ENCODE measurements at places on chromosomes 12 and 14.
A peak's percentile ranks its signal among the peaks of the same experiment; 100 is the strongest.

DNA sequence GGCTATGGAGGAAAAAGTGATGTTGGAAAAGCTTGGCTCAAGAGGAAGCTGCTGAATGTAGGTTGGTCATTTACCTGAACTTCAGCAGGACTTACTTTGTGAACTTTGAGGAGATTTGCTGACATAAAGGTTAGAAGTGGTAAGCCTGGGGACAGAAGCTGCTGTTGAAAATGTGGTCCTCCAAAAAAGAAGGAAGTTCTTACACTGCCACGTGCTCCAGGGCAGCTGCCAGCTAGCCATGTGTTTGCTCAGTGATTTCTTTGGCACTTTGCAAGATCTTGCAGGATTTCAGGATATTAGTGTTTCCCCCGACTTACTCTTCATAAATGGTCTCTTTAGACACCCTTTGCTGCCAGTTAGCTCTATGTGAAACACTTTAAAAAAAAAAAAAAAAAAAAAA lies 14.8 kb upstream of the DYRK2 start:
- DNase-seq: no peak

DNA sequence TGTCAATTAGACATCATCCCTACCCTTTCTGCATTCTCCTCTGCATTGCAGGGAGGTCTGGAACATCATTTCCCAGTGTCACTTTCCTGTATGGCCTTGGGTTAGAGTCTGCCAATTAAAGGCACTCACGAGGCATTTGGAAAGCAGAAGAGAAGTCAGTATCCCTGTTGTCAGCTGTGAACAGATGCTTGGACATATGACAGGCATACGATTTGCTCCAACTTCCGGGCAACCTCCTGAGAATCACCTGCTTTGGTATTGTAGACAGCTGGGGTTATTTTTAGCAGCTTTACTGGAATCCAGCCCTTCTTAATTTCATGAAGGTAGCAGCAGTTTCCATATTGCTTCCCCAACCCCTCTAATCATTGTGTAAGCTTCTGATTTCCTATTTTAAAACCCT lies 88.7 kb upstream of the DHRS4 start:
- DNase-seq: no peak

- no peak for DNase-seq
Observed at GRCh38 chr12:28500373-28501024, 310.2 kb downstream of the CCDC91 start.

DNA sequence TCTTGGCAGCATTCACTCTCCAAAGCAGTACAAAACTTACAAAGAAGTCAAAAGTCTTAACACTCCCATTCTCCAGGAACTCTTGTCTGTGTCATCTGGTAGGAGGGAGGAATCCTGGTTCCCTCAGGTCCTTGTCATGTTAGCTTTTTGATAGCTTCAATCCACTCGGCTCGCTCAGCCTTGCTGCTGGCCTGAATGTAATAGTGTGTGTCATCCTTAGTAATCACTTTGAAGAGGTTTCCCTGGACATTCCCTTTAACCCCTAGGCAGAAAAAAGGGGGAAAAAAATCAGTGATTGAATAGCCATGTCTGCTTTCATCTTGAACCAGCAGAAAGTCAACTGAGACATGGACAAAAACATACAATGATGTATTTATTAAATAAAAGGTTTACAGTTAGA lies 24.8 kb downstream of the PLEK2 start:
- DNase-seq: no peak

DNA sequence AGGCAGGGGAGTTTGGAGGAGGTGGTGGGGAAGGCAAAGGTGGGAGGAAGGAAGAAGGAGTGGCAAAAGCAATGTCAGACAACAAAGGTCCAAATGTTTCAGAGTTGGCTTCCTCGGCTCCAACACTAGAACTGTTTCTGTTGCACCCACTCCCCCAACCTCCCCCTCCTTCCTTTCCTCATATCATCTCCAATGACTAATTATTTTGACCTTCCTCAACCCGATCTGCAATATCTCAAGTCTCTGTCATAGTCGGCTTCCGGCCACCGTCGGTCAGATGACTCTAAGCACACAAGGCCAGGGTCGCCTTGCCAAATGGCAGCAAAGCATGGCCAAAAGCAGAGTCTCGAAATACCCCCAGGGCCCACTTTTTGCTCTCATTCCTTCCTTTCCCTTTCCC lies 637.0 kb upstream of the TBX3 start:
- no peak for DNase-seq

GRCh38 chr14:103606963-103607668 lies 21.9 kb upstream of the KLC1 start:
- peak; percentile 74 for DNase-seq

- no peak for DNase-seq
Observed at GRCh38 chr12:72209086-72209485, 63.1 kb upstream of the TRHDE start.

DNA sequence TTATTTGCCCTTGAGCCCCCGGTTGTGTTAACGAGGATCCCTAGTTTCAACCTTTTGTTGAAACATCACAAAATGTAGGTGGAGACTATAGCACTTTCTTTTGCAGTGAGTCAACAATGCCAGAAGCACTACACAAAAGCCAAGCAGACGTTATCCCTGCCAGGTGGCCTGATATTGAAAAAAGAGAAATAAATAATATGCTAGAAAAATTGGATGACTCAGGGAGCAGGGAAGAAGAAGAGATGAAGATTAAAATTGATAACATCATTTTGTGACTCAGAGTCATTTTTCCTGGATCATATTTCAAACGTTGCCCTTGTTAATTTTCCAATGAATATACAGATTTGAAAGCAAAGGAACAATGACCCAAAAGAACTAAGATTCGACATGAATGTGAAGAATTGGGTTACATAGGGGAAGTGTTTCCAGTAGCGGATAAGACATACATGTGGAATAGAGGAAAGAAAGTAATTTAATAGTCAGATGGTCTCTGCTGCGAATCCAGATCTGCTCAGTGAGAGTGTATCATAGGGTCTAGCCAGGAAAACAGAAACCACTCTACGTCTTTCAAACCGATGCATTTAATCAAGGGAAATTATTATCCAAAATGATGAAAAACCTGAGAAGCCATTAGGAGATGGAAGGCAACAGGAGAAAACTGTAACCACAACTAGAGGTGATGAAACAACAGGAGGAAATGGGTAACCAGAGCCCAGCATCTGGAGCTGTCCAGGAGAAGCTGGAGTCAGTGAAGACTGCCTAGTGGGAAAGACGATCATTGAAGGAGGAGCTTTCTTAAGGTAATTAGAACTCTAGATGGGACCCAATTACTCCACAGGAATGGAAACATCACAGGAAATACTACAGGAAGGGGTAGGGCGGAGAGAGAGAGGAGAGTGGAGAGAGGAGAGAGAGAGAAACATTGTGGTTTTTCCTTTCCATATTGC lies 57.9 kb downstream of the RERG start:
- DNase-seq: no peak

DNA sequence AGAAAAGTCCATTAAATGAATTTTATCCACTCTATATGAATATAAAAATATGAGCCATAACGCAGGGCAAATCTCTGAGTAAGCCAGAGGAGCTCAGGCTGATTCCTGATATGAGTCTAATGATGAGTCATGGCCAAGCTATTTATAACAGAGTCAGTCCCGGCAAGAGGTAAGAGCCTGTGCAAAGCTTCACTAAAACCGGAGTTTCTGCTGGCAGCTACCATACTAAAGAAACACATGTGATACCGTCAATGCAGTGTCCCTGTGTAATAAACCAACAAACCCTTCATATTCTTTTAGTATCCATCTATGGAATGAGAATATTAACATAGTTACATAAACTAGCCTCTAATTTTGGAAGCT lies 319.4 kb downstream of the KCNC2 start:
- no peak for DNase-seq

- no peak for DNase-seq
Observed at GRCh38 chr14:82490397-82490796, 956.7 kb upstream of the SEL1L start.

- DNase-seq: no peak
Observed at GRCh38 chr12:98793121-98793520, 148.0 kb downstream of the APAF1 start.

DNA sequence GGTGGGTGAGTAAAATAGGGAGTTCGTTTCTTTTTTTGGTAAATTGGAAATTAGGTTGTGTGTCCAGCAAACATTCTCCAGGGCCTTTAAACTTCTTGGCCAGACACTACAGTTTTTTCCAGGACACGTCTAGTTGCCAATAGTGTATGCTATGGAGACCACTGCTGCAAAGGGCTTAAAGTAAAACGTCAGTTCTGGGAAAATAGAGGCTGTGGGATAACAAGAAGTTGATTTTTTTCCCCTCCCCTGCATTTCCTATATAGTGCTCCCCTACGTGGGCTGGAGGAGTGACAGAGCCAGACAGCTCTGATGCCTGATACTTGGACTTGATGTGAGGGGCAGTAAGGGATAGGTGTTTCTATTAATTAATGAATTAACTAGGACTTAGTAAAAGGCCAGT lies 2.4 kb downstream of the ACVR1B start:
- no peak for DNase-seq

GRCh38 chr14:57771801-57772200 lies 94.1 kb downstream of the SLC35F4 start:
- no peak for DNase-seq

DNA sequence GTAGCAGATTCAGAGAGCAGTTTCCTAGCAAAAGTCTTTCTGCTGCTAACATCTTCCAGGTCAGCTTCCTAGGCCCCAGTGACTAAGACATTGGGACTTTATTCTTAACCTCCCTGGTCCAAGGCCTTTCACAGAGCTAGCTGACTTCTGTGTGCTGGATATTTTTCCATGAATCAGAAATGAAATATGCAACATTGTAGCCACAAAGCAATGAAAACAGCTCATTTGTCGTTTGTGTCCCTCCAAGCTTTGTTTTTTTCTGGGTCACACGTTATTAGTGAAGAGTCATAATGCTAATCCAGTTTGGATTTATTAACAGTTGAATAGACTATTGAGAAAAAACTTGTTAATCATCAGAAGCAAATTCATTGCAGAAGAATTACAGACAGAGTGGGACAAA lies 82.4 kb downstream of the ARF6 start:
- no peak for DNase-seq

- DNase-seq: no peak
Observed at GRCh38 chr12:57859121-57859520, 12.6 kb upstream of the CTDSP2 start.

- no peak for DNase-seq
Observed at GRCh38 chr14:69582212-69582611, 7.5 kb upstream of the CCDC177 start.

GRCh38 chr14:72478471-72478893 lies 415.4 kb downstream of the DPF3 start:
- no peak for DNase-seq

- no peak for DNase-seq
Observed at GRCh38 chr12:19946550-19946949, 421.8 kb upstream of the PDE3A start.

DNA sequence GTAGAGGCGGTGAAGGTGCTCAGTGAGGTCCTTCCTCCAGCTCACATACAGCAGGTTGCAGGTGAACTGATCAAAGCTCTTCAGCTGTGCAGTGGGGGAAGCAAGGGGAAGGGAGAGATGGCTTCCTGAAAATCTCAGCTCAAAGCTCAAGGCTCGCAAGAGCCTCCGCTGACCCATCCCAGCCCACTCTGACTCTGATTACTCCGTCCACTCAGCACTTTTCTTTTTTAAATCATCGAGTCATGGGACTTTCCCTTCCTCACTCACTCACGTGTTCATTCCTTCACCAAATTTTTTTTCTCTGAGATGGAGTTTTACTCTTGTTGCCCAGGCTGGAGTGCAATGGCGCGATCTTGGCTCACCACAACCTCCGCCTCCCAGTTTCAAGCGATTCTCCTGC lies 4.7 kb downstream of the ABCD4 start:
- no peak for DNase-seq

DNA sequence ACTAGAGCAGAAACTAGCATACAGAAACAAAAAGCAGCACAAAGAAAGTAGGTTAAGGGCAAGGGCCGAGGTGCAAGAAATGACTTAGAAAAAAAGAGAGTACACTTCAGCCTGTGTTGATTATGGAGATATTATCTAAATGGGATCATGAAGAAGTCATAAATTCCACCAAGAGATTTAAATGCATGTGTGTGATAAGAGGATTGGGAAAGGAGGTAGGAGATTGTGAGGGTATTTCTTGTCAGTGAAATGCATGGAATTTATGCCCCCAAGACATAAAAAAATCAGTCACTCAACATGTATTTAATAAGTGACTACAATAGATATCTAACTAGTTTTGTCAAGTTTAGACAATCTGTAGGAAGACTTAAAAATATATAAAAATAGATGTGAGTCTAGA lies 976.2 kb upstream of the LRFN5 start:
- DNase-seq: no peak

GRCh38 chr12:122035292-122035691 lies 13.6 kb downstream of the BCL7A start:
- DNase-seq: no peak

DNA sequence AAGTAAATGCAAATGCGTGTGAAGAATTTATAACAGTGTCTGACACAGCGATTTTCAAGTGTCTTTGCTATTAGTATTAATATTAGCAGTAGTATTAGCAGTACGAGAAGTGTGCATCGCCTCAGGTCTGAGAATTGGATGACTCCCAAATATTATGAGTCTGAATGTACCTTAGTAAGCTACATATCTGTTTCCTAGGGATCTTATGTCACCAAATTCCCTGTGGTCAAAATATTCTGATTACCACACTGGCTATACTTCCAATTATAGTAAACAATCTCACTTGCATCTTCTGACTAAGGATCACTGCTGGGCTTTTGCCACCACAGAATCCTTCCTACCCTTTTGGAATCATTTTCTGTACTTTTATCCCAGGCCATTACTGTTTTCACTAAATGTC lies 396.0 kb upstream of the MIS18BP1 start:
- no peak for DNase-seq

- DNase-seq: no peak
Observed at GRCh38 chr12:25497021-25497420, 56.1 kb downstream of the LMNTD1 start.

- no peak for DNase-seq
Observed at GRCh38 chr12:131825146-131825892, 2.9 kb upstream of the MMP17 start.

- no peak for DNase-seq
Observed at GRCh38 chr14:75441728-75442127, 13.9 kb downstream of the JDP2 start.

DNA sequence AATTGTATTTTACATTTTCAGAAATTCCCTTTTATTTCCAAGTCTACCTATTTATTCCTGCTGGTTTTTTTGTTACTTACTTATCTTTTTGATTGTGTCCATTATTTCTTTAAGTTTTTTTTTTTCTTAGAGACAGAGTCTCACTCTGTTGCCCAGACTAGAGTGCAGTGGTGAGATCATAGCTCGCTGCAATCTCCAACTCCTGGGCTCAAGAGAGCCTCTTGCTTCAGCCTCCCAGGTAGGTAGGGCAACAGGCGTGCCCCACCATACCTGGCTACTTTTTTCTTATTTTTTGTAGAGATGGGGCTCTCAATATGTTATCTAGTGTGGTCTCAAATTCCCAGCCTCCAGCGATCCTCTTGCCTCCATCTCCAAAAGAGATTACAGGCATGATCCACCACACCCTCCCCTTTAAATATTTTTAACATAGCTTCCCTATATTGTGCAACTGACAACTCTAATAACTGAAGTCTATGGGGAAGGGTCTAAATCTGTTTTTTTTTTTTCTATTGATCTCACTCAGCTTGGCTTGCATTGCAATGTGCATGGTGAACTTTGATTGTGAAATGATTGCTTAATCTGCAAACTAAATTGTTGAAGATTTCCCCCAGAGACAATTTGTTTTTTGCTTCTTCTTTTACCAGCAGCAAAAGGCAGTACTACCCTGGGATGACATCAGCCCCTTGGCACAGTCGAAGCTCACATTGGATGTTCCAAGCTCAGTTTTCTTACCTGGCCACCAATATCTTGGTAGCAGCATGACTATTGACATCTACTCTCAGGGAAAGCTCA lies 25.7 kb upstream of the COCH start:
- no peak for DNase-seq
